ENCODE measurements at places on chromosomes 11 and 22. TPM values are rescaled to one million over a fixed set of nuclear protein-coding genes. Genes with fewer than 3 reads are reported as not detected.

DNA sequence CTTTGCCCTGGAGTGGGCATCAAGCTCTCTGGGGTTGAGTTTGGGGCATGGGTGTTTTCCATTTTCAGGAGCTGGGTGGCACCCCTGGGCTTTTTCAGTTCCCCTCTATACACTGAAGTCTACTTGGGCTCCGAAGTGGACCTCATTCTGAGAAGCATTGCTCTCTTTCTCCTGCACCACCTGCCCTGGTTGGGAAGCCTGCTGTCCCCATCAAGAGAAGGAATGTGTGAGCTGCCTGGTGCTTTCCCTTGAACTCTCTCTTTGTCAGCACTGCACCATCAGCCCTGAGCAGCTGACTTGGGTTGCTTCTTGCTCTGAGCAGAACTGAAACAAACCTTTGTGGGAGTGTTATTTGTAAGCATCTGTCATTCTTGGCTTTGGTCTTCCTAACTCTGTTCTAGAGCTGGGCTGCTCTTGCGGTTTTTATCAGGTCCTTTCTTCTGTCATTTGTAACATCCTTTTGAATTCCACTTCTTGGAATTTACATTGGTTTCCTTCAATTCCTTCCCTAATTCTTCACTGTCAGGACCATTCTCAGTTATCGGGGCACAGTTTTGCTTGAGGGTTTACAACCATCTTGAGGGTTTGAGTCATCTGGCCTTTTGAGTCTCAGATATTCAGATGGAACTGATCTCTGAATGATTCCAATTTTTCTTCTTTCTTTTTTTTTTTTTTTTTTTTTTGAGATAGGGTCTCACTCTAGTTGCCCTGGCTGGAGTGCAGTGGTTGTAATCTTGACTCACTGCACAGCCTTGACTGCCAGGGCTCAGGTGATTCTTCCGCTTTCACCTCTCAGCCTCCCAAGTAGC is 20.5 kb downstream of the UBE2L3 start:
- no peak for DNase-seq

DNA sequence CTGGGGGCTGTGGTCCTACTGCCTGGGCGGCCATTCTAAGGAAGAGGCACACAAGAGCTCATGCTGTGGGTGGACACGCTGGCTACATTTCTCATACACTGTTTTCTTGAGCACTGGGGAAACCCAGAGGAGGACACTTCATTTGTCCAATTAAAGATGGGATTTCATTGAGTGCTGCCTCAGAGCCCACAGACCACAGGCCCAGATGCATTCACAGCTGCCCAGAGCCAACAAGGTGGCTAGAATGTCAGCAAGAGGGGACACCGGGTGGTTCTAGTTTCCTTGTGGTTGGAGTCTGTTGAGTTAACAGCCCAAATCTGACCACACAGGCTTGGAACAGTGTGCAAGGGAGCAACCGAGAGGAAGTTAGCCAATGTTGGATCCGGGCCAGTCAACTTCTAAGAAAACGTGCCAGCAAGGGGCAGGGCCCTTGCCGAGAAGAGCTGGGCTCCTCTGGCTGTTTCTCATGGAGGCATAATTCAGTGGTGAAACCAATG is 35.0 kb upstream of the SORL1 start:
- DNase-seq = no peak

DNA sequence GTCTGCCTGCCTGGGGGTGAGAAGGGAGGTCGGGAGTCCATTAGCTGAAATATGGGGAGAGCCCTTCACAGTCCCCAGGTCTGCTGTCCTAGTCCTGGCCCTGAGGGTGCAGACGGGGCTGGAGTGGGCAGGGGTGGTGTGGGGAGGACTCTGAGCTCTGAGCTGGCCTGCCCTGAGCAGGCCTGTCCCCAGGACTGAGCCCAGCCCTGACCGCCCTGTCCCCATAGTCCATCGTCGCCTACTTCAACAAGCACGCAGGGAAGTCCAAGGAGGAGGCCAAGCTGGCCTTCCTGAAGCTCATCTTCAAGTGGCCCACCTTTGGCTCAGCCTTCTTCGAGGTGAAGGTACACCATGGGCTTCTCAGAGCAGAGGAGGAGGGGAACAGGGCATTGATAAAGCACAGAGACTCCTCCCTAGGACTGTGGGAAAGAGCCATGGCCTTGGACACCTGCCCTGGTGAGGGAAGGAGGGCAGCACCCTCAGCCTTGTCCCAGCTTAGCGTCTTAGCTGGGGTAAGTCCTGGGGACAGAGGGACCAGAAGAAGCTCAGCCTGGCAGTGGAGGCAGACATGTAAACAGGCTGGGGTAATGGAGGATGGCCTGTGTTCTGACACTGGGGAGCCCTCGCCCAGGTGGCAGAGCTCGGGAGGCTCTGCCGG is 83.7 kb downstream of the MYO7A start:
- DNase-seq = no peak

The OR4A16 gene
- total RNA-seq = not detected

The OR5P2 gene
- not detected for total RNA-seq

GRCh38 chr11:69377029-69377952 is 83.3 kb downstream of the MYEOV start:
- DNase-seq = peak; percentile 32

GRCh38 chr11:64809781-64810241 is 540 bp downstream of the MEN1 start:
- DNase-seq = no peak

- DNase-seq = no peak
Measured at GRCh38 chr11:131430473-131431208, 60.2 kb downstream of the NTM start.

The CEND1 gene
- not detected for total RNA-seq

Measured in Caki2 (cell line).